Thymus (tissue), 14 donors: ENCODE measurements at places on chromosomes 12 and 14. TPM values are rescaled to one million over a fixed set of nuclear protein-coding genes. Genes with fewer than 3 reads are reported as not detected.

P2RX4 gene
- total RNA-seq: 14.4 TPM

VWF gene
- 6.7 TPM for total RNA-seq

TAS2R42 gene
- 0.09 TPM for total RNA-seq

CPSF2 gene
- total RNA-seq: 53.4 TPM

ATL1 gene
- total RNA-seq: 1.5 TPM

MYF5 gene
- total RNA-seq: not detected

OLR1 gene
- 0.52 TPM for total RNA-seq

PDE6H gene
- 0.19 TPM for total RNA-seq

KRT75 gene
- total RNA-seq: 0.14 TPM

DNA sequence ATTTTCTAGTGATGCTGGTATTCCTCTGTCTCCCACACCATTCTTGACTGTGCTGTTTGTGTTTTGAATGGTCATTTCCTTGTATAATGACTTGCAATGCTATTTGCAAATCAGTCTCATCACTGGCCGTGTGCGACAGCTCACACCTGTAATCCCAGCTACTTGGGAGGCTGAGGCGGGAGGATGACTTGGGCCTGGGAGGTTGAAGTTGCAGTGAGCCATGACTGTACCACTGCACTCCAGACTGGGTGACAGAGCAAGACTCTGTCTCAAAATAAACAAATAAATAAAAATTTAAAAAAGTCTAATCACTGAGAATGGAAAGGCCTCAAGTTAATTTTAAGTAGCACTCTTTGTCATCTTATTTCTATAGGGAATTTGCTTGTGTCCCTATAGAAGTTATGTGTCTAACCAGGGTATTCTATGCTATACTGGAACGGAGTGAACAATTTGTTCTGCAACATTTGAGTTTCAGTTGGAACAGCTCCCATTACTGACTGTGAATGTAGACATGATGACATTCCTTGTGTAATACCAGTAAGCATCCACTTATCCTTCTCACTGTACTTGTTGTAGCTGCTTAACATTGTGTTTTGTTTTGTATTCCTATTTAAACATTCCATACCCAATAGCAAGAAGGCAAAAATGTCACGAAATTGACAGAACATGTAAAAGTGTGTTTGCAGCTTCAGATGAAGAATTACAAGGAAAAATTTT lies 126.3 kb downstream of the MGST1 start:
- no peak overlapping the region for H3K27ac ChIP-seq
- H3K36me3 ChIP-seq: no peaks in the 10 kb centered on the region
- H3K4me1 ChIP-seq: no peaks in the 10 kb centered on the region
- no peak overlapping the region for H3K4me3 ChIP-seq
- no peak for DNase-seq

DNA sequence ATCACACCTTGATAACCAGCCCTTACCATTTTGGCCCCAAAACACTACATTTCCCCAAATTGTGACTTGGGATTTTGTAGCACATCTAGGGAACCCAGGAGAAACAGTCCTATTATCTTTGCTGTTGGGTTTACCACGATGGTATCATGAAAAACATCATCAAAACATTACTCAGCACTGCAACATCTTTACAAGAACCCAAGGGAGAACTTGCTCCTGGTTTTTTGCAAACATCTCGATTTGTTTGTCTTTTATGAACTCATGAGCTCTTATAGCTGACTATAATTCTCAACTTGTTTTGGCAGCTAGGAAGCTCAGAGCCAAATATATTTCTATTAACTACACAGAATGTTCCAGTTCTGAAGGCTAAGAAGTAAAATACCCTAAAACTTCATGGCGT lies 65.7 kb downstream of the TBX5 start:
- no peak overlapping the region for H3K4me3 ChIP-seq
- no peaks in the 10 kb centered on the region for H3K36me3 ChIP-seq

GRCh38 chr12:67414011-67414715 lies 145.0 kb downstream of the CAND1 start:
- peak overlapping the region; percentile 69 for H3K27ac ChIP-seq
- DNase-seq: no peak
- peaks cover 3% of the 10 kb centered on the region for H3K4me1 ChIP-seq
- no peaks in the 10 kb centered on the region for H3K36me3 ChIP-seq
- H3K4me3 ChIP-seq: no peak overlapping the region

DNA sequence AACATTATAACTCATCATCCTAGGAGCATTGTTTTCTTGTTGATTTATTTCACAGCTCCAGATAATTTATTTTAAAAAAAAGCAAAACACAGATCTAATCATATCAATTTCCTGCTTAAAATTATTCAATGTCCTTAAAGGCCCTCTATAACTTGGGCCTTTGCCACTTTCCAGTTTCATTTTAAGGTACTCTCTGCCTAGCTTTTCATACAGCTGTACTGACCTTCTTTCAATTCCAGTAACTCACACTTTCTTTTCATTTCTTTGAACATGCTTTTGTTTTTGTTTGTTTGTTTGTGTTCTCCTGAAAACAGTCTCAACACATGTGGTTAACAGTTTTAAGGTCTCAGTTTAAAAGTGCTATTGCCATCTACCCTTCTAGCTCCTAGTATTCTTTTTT lies 281.9 kb downstream of the ACSS3 start:
- H3K4me3 ChIP-seq: no peak overlapping the region
- no peaks in the 10 kb centered on the region for H3K27me3 ChIP-seq
- H3K27ac ChIP-seq: no peak overlapping the region

GRCh38 chr12:5923751-5924150 lies 21.3 kb downstream of the ANO2 start:
- no peak overlapping the region for H3K4me3 ChIP-seq
- H3K27ac ChIP-seq: no peak overlapping the region
- H3K27me3 ChIP-seq: no peaks in the 10 kb centered on the region
- H3K4me1 ChIP-seq: no peaks in the 10 kb centered on the region
- H3K36me3 ChIP-seq: no peaks in the 10 kb centered on the region
- DNase-seq: no peak

DNA sequence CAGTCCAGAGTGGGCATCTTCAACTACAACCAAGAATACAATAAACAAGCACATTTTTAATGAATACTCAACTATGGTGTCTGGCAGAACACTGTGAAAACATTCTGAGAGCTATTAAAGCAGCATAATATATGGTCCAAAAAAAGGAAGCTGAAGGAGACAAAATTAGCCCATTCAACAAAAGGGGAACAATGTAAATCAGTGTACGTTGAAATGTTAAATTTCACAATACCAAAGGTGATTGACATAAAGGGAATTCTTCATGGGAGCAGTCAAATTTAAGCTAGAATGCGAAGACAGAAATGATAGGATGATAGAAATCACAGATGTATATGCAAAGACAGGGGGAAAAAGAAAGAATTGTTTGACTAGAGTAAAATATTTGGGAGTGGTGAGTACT lies 41.3 kb upstream of the SYCP3 start:
- no peaks in the 10 kb centered on the region for H3K27me3 ChIP-seq
- H3K27ac ChIP-seq: no peak overlapping the region
- peaks cover 21% of the 10 kb centered on the region for H3K36me3 ChIP-seq
- no peak for DNase-seq
- no peak overlapping the region for H3K4me3 ChIP-seq
- no peaks in the 10 kb centered on the region for H3K4me1 ChIP-seq

DNA sequence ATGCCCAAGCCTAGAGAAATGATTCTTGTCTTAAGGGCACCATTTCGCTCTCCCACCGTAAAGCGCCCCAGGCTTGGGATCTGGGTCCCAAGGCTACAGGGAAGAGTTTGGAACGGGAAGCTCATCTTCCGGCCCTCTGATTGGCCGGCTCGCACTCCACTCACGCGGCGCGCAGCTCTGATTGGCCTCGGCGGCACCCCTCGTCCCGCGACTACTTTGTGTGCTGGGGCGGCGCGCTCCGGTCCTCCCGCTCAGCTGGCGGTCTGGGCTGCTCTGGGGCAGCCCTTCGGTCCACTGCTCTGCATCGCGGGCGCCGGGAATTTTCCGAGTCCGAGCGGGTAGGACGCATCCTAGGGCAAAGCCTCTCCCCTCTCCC lies 886 bp upstream of the FUT8 start:
- no peaks in the 10 kb centered on the region for H3K27me3 ChIP-seq
- H3K4me1 ChIP-seq: peaks cover 9% of the 10 kb centered on the region
- H3K36me3 ChIP-seq: no peaks in the 10 kb centered on the region

DNA sequence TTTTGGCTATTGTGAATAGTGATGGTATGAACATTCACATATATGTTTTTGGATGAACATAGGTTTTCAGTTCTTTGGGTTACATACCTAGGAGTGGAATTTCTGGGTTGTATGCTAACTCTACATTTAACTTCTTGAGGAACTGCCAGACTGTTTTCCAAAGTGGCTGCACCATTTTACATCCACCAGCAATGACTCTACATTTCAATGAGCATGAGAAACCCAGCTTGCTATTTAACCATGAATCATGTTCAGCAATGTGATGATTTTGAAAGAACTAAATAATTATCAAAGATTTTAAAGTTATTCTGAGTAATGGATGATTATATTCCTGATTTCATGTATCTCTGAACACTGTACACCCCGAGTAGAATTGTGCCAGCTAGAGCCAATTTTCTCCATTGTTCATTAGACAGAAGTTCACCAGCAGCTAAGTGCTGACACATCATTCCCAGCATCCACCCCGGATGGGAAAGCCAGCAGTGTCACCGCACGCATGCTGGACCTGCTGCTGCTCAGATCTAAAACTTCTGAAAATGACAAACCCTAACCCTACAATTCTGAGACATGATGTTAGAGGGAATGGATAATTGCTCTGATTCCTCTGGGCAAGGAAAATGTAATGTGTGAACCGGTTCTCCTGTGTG lies 13.3 kb upstream of the ANAPC5 start:
- H3K36me3 ChIP-seq: no peaks in the 10 kb centered on the region
- no peak overlapping the region for H3K4me3 ChIP-seq
- H3K27ac ChIP-seq: no peak overlapping the region

GRCh38 chr12:100843061-100843460 lies 48.5 kb downstream of the ANO4 start:
- H3K27me3 ChIP-seq: no peaks in the 10 kb centered on the region
- no peak overlapping the region for H3K4me3 ChIP-seq
- H3K4me1 ChIP-seq: no peaks in the 10 kb centered on the region
- no peak for DNase-seq
- no peaks in the 10 kb centered on the region for H3K36me3 ChIP-seq

DNA sequence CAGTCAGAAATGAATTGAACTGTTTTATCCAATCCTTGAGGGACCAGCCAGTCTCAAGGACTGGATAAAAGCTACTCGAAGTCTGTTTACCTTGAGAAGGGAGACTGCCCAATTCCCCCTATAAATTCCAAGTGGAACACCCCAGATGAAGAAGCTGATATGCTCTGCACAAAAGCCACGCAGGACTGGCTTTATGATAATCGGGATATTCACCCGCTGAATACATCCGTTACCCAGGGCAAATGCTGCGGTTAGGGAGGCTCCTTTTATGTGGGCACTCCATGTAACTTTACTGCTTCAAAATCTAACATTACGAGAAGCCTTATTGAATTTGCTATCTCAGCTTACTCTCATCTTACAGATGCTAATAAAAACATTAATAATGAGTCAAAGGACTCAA lies 119.1 kb downstream of the DENND5B start:
- no peak overlapping the region for H3K4me3 ChIP-seq
- no peaks in the 10 kb centered on the region for H3K36me3 ChIP-seq
- no peaks in the 10 kb centered on the region for H3K4me1 ChIP-seq
- H3K27me3 ChIP-seq: no peaks in the 10 kb centered on the region

- no peak overlapping the region for H3K4me3 ChIP-seq
- H3K36me3 ChIP-seq: no peaks in the 10 kb centered on the region
- no peaks in the 10 kb centered on the region for H3K4me1 ChIP-seq
- H3K27me3 ChIP-seq: no peaks in the 10 kb centered on the region
These were observed 66.1 kb upstream of the STRN3 start for GRCh38 chr14:31092160-31092708.

DNA sequence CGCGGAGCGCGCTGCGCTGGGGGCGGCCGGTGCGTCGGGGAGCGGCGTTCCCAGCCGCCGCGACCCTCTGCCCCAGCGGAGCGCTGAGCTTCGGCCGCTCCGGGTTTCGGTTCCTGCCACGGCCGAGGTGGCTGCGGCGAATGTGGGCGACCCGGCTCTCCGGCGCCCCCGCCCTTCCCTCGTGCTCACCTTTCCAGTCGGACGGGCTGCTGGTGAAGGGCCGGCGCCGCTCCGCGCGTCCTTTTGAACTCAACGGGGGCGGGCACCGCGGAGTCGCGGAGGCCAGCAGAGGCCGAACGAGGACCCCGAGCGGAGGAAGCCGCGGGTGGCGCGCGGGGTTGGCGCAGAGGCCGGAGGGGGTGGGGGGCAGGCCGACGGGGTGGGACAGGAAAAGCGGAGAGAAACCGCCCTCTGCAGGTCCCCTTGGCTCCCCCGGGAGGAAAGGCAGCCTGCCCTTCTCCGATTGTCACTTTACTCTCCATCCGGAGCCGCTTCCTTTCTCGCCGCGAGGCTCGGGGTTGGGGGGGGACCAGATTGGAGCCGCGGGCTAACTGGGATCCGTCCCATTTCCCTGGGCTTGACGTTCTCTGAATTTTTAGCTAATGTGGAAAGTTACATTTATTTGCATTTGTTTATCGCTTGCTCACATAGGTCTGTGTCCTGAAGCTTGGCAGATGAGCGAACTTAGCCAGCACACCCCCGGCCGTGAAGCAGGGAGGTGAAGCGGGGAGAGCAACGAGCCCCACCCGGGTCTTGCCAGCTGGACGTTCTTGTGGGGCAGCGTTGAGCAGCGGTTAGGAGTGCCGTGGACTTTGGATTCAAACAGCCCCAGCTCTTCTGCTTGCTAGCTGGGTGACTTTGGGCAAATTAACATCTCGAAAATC lies at the start of gene SMAGP:
SMAGP (minus strand) TSS at position 349 of the 884 bp plus-strand sequence. CDS start 1,137 bp downstream, outside the sequence.
- no peak for DNase-seq
- H3K36me3 ChIP-seq: no peaks in the 10 kb centered on the region
- no peak within 1 kb of the TSS for H3K27ac ChIP-seq
- peak within 1 kb of the TSS; percentile 78 for H3K4me3 ChIP-seq
- peaks cover 4% of the 10 kb centered on the region for H3K4me1 ChIP-seq

- no peak overlapping the region for H3K27ac ChIP-seq
- no peak for DNase-seq
- no peaks in the 10 kb centered on the region for H3K36me3 ChIP-seq
- H3K27me3 ChIP-seq: no peaks in the 10 kb centered on the region
- H3K4me3 ChIP-seq: no peak overlapping the region
- no peaks in the 10 kb centered on the region for H3K4me1 ChIP-seq
These were observed 9.2 kb upstream of the KLRG1 start for GRCh38 chr12:8980137-8980536.

- peaks cover 43% of the 10 kb centered on the region for H3K4me1 ChIP-seq
- H3K27ac ChIP-seq: no peak overlapping the region
- no peak for DNase-seq
- no peaks in the 10 kb centered on the region for H3K36me3 ChIP-seq
- peak overlapping the region; percentile 11 for H3K4me3 ChIP-seq
These were observed 306.6 kb downstream of the DAD1 start for GRCh38 chr14:22282417-22282816.

- no peak for DNase-seq
- H3K27ac ChIP-seq: no peak overlapping the region
- no peaks in the 10 kb centered on the region for H3K4me1 ChIP-seq
- no peaks in the 10 kb centered on the region for H3K36me3 ChIP-seq
- no peak overlapping the region for H3K4me3 ChIP-seq
These were observed 467.8 kb downstream of the EGLN3 start for GRCh38 chr14:33483110-33483509.

- H3K4me1 ChIP-seq: peaks cover 31% of the 10 kb centered on the region
- no peak overlapping the region for H3K4me3 ChIP-seq
- no peak overlapping the region for H3K27ac ChIP-seq
- peaks cover 35% of the 10 kb centered on the region for H3K36me3 ChIP-seq
These were observed 33.4 kb downstream of the ACADS start for GRCh38 chr12:120758798-120759590.

GRCh38 chr14:93375673-93376156 lies 28.7 kb downstream of the COX8C start:
- no peaks in the 10 kb centered on the region for H3K36me3 ChIP-seq
- H3K27me3 ChIP-seq: no peaks in the 10 kb centered on the region
- H3K4me3 ChIP-seq: no peak overlapping the region
- no peak for DNase-seq

GRCh38 chr12:93245543-93245942 lies 132.2 kb upstream of the NUDT4 start:
- peak; percentile 96 for DNase-seq
- H3K27me3 ChIP-seq: no peaks in the 10 kb centered on the region
- no peak overlapping the region for H3K4me3 ChIP-seq
- H3K27ac ChIP-seq: peak overlapping the region; percentile 90
